ENCODE measurements at places on chromosomes 2 and 18.

GRCh38 chr18:65704046-65704445 lies 46.8 kb upstream of the CDH7 start:
- DNase-seq: no peak

DNA sequence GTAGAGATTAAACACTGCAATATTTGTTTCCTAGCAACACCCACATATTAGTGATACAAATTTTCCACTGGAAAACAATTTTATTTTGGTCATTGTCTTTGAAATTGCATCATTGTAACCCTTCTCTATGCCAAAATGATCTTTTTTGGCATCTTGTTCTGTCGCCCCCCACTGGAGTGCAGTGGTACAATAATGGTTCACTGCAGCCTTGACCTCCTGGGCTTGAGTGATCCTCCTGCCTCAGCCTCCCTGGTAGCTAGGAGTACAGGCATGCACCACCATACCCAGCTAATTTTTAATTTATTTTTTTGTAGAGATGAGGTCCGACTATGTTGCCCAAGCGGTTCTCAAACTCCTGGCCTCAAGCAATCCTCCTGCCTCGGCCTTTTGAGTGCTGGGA lies 117.4 kb downstream of the PIK3C3 start:
- DNase-seq: no peak

DNA sequence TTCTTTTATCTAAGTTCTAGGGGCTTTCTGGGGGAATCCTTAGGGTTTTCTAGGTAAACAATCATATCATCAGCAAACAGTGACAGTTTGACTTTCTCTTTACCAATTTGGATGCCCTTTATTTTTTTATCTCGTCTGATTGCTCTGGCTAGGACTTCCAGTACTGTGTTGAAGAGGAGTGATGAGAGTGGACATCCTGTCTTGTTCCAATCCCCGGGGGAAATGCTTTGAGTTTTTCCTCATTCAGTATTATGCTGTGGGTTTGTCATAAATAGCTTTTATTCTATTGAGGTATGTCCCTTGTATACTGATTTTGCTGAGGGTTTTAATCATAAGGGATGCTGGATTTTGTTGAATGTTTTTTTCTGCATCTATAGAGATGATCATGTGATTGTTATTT lies 549.5 kb downstream of the EPHA4 start:
- DNase-seq: no peak

GRCh38 chr2:102660070-102660469 lies 40.7 kb downstream of the SLC9A2 start:
- DNase-seq: no peak

GRCh38 chr18:22514655-22515054 lies 96.9 kb upstream of the CTAGE1 start:
- no peak for DNase-seq

DNA sequence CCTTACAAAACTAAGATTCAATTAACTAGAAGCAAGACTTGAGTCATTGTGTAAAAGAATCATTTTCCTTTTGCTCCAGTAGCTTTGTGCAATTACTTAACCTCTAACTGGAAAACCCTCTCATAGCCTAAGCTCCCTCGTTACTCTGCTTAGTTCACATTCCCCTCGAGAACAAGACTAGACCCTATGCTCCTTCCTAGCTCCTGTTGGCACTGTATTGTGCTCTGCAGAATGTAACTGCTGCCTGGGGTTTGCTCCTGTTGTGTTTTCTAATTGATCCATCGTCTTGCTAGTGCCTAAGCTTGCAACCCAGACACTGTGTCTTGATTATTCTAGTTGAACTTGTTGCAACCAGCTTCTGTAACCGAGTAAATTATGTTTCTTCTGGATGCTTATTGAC lies 347.0 kb downstream of the ZNF804A start:
- DNase-seq: no peak

GRCh38 chr2:238114331-238114841 lies 14.2 kb downstream of the ESPNL start:
- no peak for DNase-seq

- DNase-seq: no peak
Observed at GRCh38 chr18:11714244-11714918, 25.3 kb downstream of the GNAL start.

DNA sequence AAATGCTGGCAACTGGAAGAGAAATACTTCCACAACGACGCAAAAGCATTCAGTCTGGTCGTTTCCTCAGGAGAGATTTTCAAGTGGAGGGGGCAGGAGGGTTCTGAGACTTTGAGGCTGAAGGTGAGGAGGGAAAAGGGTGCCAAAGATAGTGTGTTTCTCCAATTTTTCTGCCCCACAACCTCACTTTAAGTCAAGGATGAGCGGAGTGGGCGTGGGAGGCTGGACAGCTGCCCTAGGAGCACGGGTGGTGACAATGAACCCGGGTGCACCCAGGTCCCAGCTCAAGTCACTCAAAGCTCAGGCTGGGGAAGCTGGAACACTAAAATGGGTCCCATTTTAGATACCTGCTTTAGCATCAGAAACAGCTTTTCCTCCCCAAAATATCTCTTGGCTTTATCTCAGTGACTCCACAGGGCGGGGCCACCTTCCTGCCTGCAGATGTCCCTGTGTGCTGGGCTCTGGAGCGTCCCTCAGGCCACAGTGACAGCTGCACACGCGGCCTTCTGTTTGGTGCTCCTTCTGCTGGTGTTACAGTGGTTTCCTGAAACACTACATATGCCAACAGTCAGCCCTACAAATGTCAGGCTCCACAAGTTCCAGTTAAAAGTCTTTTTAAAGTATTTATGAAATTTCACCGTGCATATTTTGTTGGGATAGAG lies 1.4 kb upstream of the MBP start:
- no peak for DNase-seq

GRCh38 chr2:11748018-11748860 lies 1.8 kb downstream of the LPIN1 start:
- no peak for DNase-seq

- no peak for DNase-seq
Observed at GRCh38 chr2:16261791-16262190, 321.4 kb downstream of the MYCN start.

- no peak for DNase-seq
Observed at GRCh38 chr2:217150236-217150635, 290.4 kb upstream of the TNP1 start.

GRCh38 chr2:235716875-235717496 lies 223.1 kb downstream of the AGAP1 start:
- no peak for DNase-seq

- DNase-seq: no peak
Observed at GRCh38 chr2:105181282-105181681, 60.3 kb upstream of the GPR45 start.

- no peak for DNase-seq
Observed at GRCh38 chr2:171226461-171226860, 65.8 kb upstream of the TLK1 start.

GRCh38 chr2:205556841-205557539 lies 125.3 kb upstream of the NRP2 start:
- DNase-seq: no peak

DNA sequence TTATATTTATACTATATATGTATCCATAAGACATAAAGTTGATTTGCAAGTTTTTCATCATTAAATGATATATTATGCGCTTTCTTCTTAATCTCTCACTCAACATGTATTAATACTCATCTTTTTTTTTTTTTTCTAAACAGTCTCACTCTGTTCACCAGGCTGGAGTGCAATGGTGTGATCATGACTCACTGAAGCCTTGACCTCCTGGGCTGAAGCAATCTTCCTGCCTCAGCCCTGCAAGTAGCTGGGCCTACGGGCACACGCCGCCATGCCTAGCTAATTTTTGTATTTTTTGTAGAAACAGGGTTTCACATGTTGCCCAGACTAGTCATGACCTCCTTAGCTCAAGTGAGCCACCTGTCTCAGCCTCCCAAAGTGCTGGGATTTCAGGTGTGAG lies 51.4 kb upstream of the MAP4K3 start:
- no peak for DNase-seq

GRCh38 chr2:224038049-224038829 lies 847 bp downstream of the SERPINE2 start:
- peak; percentile 10 for DNase-seq

GRCh38 chr2:218396688-218397462 lies 2.8 kb upstream of the CTDSP1 start:
- peak; percentile 70 for DNase-seq

- no peak for DNase-seq
Observed at GRCh38 chr2:208847651-208848050, 441.1 kb downstream of the PTH2R start.

DNA sequence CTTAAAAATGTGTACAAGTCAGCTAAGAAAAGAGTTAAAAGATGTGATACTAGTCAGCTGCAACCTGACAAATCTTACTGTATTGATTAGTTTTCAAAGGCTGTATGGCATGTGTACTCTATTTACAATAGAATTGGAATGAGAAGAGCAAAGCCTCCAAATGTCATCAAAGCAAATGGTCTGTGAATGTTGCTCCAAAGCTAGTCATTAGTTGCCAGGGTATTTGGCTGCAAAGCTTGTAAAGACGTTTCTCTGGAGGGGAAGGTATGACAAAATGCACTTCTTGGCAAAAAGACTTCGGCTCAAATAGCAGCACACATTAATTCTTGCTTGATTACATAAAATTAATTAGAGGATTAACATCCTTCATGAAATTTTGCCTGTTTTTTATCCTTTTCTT lies 59.3 kb downstream of the ETAA1 start:
- DNase-seq: no peak

GRCh38 chr2:37267685-37268084 lies 36.2 kb downstream of the NDUFAF7 start:
- no peak for DNase-seq

GRCh38 chr2:152453129-152453911 lies 118.3 kb downstream of the FMNL2 start:
- no peak for DNase-seq

DNA sequence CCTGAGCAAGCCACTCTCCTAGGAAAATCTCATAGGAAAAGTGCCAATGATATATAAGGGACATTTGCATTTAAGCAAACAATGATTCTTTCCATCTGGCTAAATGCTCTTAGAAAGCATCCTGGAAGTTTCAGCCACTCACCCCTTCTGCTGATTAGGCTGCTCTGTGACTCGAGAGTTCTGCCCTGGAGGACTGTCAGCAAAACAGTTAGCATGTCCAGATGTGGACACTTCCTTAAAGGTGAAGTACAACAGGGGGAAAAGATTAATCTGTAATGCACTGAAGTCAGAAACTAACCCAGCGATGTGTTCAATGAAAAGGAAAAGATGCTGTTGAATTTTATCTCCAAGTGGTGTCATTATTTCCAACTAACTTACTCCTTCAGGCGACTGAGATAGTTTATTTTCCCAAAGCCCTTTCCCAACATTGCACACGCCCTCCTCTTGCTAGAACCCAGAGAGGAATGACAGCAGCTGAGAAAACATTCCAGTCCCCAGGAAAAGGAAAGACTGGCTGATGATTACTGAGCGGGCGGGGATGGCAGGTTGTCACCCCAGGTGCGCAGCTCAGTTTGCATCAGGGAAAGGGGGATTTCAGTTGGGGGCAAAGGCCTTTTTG lies 214.0 kb downstream of the SS18 start:
- DNase-seq: no peak

DNA sequence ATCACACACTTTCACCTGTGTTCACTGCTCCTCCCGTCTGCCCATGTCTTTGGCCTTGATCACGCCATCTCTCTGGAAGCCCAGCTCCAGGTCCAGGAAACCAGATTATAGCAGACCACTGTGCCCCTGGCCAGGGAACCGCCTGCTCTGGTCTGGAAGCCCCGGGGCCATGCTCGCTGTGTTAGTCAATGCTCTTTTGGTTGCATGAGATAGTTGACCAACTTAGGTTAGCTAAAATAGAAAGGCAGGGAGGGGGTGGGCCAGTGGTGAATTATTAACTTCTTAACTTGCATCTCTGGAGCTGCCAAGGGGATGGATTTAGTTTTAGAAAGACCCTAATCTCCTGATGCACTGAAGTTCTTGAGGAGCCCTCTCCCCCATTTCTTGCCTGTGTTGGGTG lies 232.7 kb downstream of the AGAP1 start:
- no peak for DNase-seq

DNA sequence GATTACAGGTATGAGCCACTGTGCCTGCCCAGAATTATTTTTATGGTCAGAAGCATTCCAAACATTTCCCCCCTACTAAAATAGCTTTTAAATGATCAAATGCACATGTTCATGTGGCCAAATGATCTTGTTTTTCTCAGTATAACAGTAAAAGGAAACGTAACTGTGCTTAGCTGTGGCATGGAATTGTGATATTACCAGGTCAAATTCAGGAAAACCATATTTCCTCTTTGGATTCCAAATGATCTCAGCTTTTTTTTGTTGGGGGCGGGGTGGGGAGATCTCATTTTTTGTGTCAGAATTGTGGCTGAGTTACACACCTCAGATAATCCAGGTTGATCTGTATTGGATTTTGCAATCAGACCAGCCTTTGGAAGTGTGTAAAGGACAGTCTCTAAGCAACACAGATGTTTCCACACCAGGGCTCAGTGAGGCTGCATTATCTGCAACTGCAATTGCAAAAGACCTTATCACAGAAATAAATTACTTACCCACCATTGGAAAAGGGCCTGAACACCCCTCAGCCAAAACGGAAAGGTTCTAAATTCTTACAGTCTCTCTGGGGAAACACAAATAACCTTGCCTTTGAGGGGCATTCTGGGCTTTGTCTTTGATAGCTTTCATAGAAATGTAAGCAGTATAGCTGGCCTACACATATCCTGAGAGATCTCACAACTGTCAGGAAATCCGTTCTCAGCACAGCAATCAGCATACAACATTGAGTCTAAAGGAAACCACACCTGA lies 8.4 kb downstream of the CASP10 start:
- DNase-seq: peak; percentile 58

DNA sequence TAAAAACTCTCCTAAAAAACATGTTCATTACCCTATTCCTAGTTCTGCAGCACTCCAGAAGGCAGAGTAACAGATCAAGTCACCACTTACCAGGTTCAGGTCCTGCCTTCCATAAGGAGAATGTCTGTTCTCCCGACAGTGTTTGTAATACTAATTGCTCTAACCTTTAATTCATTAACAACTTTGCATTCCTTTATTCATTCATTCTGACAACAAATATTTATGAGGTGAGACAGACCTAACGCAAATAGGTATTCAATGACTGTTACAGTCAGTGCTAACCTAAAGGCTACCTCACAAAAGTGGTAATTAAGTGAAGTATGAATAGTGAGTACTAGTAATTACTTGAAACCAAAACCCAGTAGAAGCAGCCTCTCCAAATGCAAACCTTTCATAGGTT lies 224.0 kb downstream of the AFF3 start:
- DNase-seq: no peak
